Stimulated activated CD8-positive, alpha-beta memory T cell treated with anti-CD3 and anti-CD28 coated beads, Interleukin-4, amount 100 ng/mL, for 4 hours (primary cell): ENCODE measurements at places on chromosomes 5 and 9.

- no peak for DNase-seq
These were observed 91.1 kb upstream of the DMRT1 start for GRCh38 chr9:750249-750967.

- no peak for DNase-seq
These were observed 4.7 kb downstream of the PAX5 start for GRCh38 chr9:37029304-37029775.

DNA sequence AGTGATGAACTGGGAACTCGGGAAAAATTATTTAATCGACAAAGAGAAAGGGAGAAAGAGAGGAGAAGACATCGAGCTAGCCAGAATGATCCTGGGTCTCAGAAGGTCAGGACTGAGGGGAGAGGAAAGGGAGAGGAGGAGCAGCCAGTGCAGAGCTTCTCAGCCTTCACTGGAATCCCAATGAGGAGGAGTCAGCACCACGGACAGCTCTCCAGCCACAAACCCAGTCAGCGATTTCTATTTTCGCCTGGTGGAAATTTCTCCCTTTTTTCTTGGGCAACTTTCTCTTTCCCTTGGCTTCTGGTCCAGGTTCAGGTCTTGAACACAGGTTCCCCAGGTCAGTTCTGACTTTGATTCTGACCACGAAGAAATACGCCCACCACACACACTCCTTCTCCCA is 1.6 kb upstream of the BRINP1 start:
- no peak for DNase-seq

- no peak for DNase-seq
These were observed 182.3 kb downstream of the MACROH2A1 start for GRCh38 chr5:135216471-135217343.
